ENCODE measurements at places on chromosomes 5 and 9.
A peak's percentile ranks its signal among the peaks of the same experiment; 100 is the strongest.

DNA sequence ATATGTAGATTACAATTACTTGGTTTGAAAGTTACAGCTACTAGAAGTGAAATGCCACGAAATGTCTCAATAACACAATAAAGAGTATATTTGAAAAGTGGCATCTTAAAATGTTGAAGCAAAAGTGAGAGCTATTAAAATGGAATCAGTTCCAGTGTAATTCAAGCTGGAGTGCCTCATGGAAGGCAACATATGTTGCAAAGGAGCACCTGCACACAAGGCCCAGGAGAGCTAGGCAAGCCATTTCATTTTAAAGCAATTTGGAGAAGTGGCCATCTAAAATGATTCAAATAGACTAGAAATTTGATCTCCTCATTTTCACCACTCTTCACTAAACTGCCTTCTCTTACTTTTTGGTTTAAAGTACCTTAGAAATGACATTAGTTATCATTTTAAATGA lies 167.8 kb downstream of the GABRB2 start:
- peak; percentile 9 for DNase-seq

- no peak for DNase-seq
Measured at GRCh38 chr9:136644343-136644592, 18.4 kb upstream of the EGFL7 start.

GRCh38 chr5:137954131-137954879 lies 65.0 kb downstream of the PKD2L2 start:
- peak; percentile 73 for DNase-seq

DNA sequence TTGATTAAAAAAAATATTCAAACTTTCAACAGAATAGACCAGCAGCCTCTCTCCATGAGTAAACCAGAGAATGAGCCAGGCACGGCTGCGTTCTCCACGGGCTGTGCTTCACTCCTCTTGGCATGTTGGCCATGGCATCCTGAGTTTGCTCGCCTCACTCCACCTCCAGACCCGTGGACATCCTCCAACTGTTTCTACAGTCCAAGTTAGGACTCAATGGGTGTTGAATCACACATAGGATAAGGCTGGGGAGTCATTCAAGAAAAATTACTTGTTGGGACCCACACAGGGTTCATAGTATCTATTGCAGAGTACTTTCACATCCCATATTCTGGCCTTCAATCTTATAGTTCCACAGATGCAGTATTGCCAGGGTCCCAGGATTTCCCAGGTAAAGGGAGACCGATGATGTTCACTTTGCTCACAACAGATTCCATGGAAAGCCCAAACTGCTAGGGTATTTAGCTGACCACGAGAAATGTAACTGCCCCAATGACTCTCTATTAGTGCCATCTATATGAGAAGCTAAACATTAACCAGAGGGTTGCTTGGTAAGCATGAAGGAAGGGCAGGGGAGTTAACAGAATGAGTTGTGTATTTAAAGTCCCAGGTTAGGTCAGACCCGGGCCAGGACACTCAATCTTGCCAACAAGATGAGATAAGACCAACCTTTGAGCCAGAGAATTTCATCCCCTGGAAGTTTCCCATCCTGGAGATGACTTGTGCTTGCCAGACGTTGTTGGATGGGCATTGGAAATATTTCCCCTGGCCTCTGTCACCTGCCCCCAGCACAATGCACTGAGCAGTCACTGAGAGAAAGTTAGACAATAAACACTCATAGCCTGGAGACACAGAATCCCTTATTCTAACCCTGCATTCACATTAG lies 19.7 kb upstream of the GDA start:
- DNase-seq: no peak

DNA sequence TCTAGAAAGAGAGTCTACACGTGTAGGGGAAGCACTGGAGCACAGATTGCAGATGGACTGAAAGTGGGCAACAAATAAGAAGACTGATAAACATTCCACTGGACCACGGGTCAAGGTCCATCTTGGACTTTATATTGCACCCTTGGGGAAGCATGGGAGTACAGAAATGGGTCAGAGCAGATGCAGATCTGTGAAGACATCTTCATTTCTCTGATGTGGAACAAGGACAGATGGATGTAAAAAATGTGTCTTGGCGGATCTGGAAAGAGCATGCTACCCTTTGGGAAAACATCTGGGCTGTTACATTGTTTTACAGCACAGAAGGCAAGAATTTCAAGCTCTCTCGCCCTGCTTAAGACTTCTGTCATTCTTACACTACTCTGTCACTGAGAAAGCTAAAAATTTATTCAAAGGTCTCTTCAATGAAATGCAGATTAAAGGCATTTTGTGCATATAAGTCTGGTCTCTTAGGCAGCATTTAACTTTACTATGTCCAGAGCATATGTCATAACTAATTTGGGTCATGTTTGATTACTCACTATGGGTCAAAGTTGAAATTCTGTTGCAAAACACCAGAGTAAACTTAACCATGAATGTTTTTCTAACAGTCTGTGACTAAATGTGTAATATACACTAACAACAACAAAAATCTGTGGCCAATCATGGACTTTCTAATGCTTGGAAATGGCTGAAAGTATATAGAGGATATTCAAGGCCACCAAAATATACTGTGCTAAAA lies 756.4 kb upstream of the DMAC1 start:
- DNase-seq: no peak

- peak; percentile 34 for DNase-seq
Measured at GRCh38 chr5:176736301-176736930, 73.9 kb upstream of the UNC5A start.

- DNase-seq: peak; percentile 35
Measured at GRCh38 chr5:53893626-53894025, 333.2 kb downstream of the NDUFS4 start.

DNA sequence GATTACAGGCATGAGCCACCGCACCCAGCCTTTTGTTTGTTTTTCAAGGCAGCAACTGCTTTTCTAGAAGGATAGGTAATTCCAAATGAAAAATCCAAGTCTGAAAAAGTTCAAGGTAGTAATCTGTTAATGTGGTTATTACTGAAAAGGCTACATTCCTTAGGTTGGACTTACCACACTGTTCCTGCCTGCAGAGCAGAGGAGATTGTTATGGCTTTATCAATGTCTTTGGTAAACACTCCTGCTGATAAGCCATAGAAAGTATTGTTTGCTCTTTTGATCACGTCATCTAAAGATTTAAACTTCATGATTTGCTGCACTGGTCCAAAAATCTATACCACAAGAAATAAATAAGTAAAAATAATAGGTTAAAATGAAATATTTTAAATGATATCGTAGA lies 43.4 kb downstream of the ALDH1A1 start:
- no peak for DNase-seq
